Vagina (tissue), 2 donors: ENCODE measurements at places on chromosomes 5 and 9.

GRCh38 chr5:163529698-163530097, 24.3 kb downstream of the MAT2B start:
- no peak for DNase-seq

DNA sequence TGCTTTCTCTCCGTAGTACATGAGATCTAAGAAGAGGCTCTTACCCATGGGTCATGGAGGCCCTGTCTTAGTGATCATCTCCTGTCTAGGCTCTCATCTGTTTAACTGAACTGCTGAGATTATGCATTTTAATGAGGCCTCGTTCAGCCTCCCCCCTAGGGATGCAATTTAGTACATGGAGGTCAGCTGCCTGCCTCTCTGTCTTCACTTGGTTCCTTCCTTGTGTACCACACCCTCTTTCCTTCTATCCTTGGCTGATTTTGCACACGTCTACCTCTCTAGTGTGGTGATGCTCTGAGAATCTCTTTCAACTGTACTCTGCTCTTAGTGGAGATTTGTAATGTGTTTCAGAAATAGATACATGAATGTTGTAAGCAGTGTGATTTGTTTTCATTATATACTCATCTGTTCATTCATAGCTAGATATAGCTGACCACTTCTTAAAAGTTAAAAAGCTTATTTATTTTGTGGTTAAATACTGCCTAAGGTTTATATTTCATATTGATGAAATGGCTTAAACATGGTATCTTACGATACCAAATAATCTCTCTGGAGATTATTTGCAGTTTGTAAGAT, 3.5 kb upstream of the ACTBL2 start:
- no peak for DNase-seq

- DNase-seq = no peak
Measured at GRCh38 chr5:154713615-154714125, 41.5 kb upstream of the LARP1 start.

DNA sequence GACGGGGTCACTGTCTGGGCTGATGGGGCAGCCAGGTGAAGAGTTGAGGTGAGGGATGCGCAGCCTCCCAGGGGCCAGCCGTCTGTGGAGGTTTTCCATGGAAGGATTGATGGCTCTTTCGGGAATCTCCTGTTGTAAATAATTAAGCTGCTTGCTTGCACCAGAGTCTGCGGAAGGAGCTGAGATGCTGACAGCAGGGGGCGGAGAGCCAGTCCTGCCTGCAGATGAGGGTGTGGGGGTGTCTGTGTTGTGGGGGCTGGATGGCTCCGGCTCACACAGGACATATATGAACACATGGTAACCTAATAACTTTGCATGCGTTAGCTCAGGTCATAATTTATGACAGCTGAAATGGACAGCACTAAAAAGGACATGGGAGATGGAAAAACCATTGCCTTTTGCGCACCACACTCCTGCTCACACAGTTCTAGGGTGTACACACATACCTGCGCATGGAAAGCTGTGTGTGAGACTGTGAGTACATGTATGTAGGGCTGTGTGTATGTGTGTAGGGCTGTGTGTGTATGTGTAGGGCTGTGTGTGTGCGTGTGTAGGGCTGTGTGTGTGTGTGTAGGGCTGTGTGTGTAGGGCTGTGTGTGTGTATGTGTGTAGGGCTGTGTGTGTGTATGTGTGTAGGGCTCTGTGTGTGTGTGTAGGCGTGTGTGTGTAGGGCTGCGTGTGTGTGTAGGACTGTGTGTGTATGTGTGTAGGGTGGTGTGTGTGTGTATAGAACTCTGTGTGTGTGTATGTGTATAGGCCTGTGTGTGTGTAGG, 36.8 kb upstream of the SEMA4D start:
- DNase-seq = no peak

GRCh38 chr5:150579462-150580400, 60.7 kb upstream of the SYNPO start:
- DNase-seq = no peak

DNA sequence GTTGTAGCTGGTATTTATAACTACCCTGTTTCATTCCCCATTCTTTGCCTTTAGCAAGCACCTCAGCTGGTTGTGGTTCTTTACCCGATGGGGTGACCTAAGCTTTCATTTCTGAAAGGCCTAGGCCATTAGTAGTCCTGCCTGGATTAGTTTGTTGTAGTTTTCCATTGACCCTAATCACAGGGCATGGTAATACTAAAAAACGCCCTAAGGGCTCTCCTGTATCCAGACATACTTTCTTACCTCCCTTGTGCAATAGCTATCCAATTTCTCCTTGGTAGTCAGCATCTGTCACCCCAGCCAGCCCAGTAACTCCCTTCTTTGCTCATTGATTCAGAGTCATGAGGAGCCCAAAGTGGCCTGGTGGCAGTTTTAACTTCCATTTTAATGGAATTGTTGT, 24.0 kb downstream of the TMOD1 start:
- DNase-seq = no peak

GRCh38 chr9:15372455-15372854, 50.2 kb upstream of the SNAPC3 start:
- no peak for DNase-seq

DNA sequence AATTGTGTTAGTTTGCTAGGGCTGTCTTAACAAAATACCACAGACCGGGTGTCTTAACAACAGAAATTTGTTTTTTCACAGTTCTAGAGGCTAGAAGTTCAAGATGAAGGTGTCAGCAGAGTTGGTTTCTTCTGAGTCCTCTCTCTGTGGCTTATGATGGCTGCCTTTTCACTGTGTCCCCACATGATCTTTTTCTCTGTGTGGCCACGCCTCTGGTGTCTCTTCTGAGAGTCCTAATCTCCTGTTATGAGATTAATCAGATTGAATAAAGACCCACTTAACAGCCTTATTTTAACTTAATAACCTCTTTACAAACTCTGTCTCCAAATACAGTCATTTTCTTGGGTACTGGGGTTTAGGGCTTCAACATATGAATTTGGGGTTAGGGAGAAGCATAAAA, 561.1 kb downstream of the NR2F1-AS1 start:
- DNase-seq = no peak

GRCh38 chr9:134204991-134205578, 40.7 kb upstream of the RNU6ATAC start:
- no peak for DNase-seq

DNA sequence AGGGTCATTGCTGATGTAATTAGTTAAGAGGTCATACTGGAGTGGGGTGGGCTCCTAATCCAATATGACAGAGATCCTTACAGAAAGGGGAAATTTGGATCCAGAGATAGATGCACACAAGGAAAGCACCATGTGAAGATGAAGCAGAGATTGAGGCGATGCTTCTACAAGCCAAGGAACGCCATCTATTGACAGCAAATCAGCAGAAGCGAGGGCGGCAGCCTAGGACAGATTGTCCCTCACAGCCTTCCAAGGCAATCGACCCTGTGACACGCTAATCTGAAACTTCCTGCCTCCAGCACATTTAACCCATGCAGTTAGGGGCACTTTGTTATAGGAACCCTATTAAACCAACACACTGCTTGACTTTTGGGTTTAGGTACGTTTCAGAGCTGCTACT, 285.1 kb upstream of the DAP start:
- no peak for DNase-seq

- no peak for DNase-seq
Measured at GRCh38 chr9:94983552-94983951, 257.1 kb downstream of the AOPEP start.

GRCh38 chr5:65050826-65051498, 282.2 kb downstream of the CWC27 start:
- no peak for DNase-seq

- DNase-seq = no peak
Measured at GRCh38 chr5:40033411-40033810, 608.6 kb upstream of the DAB2 start.

DNA sequence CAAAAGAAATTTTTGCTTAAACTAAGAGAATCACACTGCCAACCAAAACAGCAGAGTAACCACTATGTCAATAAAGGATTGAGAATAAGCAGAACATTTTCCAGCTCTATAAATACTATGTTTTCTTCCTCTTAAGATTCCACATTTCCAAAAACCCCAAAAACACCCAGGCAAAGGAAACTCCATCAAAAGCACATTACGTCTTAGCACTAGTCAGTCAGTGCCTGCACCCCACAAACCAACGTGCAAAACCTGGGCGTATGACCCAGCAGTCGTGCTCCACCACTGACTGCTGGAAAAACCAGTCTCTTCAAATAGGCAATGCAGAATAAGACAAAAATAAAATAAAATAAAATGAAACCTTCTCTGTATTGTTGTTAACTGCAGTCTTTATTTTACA, 85.3 kb downstream of the GNAQ start:
- no peak for DNase-seq

DNA sequence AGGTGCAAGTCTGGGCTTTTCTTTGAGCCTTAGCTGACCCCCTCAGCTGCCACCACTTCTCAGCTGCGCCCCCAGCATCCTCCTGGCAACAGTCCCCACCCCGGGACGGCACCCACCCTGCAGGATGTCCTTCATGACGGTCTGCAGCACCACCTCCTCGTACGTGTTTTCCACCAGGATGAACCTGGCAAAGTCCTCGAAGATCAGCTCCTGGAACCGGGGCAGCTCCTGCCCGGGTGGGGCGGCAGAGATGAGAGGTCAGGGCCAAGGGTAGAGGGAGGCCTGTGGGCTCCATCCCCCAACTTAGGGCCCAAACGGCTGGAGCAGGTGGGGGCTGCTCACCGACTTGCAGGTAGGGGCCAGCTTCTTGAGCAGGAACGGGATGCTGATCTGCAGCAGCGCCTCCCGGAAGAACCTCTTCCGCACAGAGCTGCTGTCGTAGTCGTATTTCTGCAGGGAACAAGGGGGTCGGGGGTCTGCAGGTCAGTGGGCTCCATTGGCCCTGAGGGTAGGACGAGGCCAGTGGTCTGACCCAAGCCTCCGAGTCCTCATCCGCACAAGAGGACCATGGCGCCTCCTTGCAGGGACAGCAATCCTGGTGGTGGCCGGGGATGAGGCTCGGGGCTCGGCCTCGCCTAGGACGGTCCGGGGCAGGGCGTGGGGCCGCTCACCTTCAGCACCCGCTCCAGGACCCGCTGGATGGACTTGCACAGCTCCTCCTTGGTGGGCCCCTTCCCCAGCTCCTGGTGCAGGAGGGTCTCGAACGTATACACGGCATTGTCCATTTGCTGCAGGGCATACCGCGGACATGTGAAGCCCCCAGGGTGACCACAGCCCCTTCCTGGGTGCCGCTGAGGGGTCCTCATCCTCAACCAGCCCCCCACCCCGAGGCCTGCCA, 56.7 kb downstream of the LRSAM1 start:
- no peak for DNase-seq

- no peak for DNase-seq
Measured at GRCh38 chr5:128669803-128670202, 131.8 kb upstream of the FBN2 start.

DNA sequence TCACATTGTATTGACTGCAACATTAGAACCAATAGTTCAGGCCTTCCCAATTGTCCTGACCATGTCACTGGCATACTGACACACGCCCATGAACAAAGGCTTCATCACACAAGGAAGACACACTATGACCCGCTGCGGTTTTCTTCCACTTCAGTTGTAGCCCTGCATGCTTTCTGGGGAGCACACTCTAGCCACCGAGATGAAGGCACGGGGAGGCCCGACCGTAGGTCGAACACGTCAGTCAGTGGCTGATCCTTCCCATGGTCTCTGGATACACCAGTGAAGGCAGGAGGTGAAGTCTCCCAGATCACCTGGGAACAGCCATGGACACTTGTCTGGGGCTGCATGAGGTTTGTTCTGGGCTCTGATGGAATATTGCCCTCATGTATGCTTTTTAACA, 224.7 kb downstream of the FSTL4 start:
- peak; percentile 79 for DNase-seq

- DNase-seq = no peak
Measured at GRCh38 chr5:68252673-68253623, 37.4 kb downstream of the PIK3R1 start.

DNA sequence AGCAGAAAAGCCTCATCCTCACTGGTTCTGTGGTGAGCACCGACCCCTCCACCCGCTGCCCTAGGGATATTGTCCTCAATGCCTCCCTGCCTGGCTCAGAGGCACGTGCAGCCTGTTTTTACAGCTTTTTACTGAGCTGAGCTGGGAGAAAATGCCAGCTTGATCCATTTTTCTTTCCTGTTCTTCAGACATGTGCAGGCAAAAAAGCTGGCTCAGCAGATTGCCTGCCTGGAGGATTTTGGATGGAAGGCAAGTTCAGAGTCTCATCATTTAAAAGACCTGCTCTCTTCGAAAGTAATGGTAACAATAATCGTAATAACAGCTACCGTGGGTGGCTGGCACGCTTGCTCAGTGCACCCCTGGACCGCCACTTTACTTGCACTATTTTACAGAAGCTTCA, 135.0 kb upstream of the SMIM23 start:
- no peak for DNase-seq

GRCh38 chr5:177385720-177386119, 1.5 kb downstream of the SLC34A1 start:
- no peak for DNase-seq

- no peak for DNase-seq
Measured at GRCh38 chr9:129007035-129007765, 20.9 kb downstream of the SH3GLB2 start.

GRCh38 chr9:96121136-96121535, 180.8 kb downstream of the HSD17B3 start:
- no peak for DNase-seq

GRCh38 chr9:98860871-98861293, 53.4 kb downstream of the GALNT12 start:
- DNase-seq = no peak

GRCh38 chr9:13137426-13137825, 142.1 kb downstream of the MPDZ start:
- DNase-seq = no peak

- DNase-seq = no peak
Measured at GRCh38 chr5:38162625-38163024, 95.7 kb upstream of the EGFLAM start.

- no peak for DNase-seq
Measured at GRCh38 chr5:175878544-175879438, 7.4 kb downstream of the CPLX2 start.

DNA sequence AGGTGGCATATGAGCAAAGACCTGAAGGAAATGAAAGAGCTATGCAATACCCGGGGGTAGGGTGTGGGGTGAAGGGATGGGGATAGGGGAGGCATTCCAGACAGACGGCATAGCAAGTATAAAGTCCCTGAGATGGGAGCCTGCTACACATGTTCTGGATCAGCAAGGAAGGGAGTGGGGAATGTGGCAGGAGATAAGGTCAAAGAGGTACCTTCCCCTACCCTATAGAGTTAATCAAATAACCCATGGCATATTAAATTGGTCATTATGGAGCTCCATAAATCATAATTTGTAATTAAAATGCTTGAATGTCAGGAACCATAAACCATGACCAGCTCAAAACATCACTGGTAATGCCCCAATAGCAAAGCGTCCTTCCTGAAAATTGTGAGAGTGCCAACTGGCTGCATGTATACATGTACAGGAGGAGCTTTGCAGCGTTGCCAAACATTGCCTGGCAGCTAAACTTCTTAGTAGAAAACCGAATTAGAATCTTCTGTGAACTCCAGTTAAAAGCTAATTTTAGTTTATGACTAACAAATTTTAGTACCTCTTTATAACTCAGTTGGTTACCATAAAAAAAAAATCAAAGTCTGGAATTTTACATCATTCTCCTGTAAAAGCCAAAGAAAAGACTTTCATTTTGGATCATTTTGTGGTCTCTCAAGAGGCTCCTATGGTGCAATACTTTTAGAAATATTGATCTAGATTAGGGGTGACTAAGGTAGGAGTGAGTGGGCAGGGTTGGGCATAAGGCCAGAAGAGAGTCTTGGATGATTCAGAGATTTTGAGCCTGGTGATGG, 4.7 kb downstream of the DNAI1 start:
- DNase-seq = no peak

GRCh38 chr9:70007831-70008230, 35.8 kb upstream of the MAMDC2 start:
- no peak for DNase-seq

- DNase-seq = no peak
Measured at GRCh38 chr5:34915856-34916192, 313 bp downstream of the BRIX1 start.
